ENCODE measurements at places on chromosomes 1 and 21. TPM values are rescaled to one million over a fixed set of nuclear protein-coding genes. Genes with fewer than 3 reads are reported as not detected.

CA6 gene
- total RNA-seq: not detected

GRCh38 chr1:114224196-114224907 is 70.7 kb upstream of the SYT6 start:
- H3K4me1 ChIP-seq: no peaks in the 10 kb centered on the region
- no peak for DNase-seq
- H3K4me3 ChIP-seq: no peak overlapping the region
- H3K27me3 ChIP-seq: no peaks in the 10 kb centered on the region
- H3K27ac ChIP-seq: no peak overlapping the region

GRCh38 chr21:42455754-42456440 is 40.1 kb downstream of the RSPH1 start:
- peaks cover 6% of the 10 kb centered on the region for H3K27me3 ChIP-seq
- no peaks in the 10 kb centered on the region for H3K36me3 ChIP-seq
- H3K27ac ChIP-seq: no peak overlapping the region

DNA sequence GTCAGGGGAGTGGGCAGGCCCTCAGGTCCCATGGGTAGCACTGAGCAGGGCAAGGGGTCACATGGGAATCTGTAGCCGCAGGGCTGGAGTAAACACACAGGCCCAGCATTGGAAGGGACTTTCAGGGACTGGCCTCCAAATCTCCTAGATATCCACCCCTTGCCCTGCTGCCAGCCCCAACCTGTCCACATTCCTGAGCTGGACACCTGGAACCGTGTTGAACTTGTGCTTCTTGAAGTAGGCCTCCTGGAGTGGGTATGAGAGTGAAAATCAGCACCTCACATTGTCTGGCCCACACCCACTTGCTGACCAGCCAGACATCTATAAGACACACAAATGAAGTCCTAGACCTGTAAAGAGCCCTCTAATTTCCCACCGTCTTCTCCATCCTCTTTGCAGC is 7.7 kb downstream of the POMGNT1 start:
- peaks cover 71% of the 10 kb centered on the region for H3K36me3 ChIP-seq
- no peak overlapping the region for H3K4me3 ChIP-seq
- H3K27ac ChIP-seq: no peak overlapping the region
- peaks cover 2% of the 10 kb centered on the region for H3K4me1 ChIP-seq

HOOK1 gene
- total RNA-seq: 0.11 TPM

CYP4Z1 gene
- total RNA-seq: not detected

GRCh38 chr1:193674292-193674944 is 488.0 kb upstream of the B3GALT2 start:
- H3K36me3 ChIP-seq: no peaks in the 10 kb centered on the region
- H3K27me3 ChIP-seq: no peaks in the 10 kb centered on the region
- no peak for DNase-seq
- H3K4me3 ChIP-seq: no peak overlapping the region

GRCh38 chr1:51535006-51535592 is 16.0 kb upstream of the EPS15 start:
- no peak overlapping the region for H3K27ac ChIP-seq
- H3K27me3 ChIP-seq: no peaks in the 10 kb centered on the region
- no peak overlapping the region for H3K4me3 ChIP-seq
- no peaks in the 10 kb centered on the region for H3K36me3 ChIP-seq
- DNase-seq: no peak

- no peaks in the 10 kb centered on the region for H3K36me3 ChIP-seq
- H3K4me3 ChIP-seq: no peak overlapping the region
- no peaks in the 10 kb centered on the region for H3K27me3 ChIP-seq
- DNase-seq: no peak
- no peak overlapping the region for H3K27ac ChIP-seq
Measured at GRCh38 chr1:234400773-234401172, 27.5 kb downstream of the COA6 start.

- no peak overlapping the region for H3K4me3 ChIP-seq
- no peaks in the 10 kb centered on the region for H3K36me3 ChIP-seq
- H3K27ac ChIP-seq: no peak overlapping the region
- H3K4me1 ChIP-seq: no peaks in the 10 kb centered on the region
- no peaks in the 10 kb centered on the region for H3K27me3 ChIP-seq
- DNase-seq: no peak
Measured at GRCh38 chr1:240965581-240966091, 353.7 kb upstream of the GREM2 start.

DNA sequence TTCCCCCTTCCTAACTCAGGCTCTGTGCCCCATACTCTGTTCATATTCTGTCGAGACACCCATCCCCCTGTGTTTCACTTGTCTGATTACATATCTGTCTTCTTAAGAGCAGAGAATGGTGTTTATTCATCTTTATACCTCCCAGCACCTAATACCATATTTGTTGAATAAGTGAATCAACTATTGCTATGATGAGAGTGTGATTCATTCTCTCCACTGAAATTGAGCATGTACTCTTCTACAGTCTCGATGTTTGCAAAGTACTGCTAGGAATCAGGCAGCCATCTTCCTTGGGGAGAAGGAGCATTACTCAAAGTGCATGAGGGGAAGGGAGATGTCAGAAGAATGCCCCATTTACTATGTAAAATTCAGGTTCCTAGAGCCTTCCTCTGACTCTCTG is 27.0 kb downstream of the TBX15 start:
- no peak overlapping the region for H3K27ac ChIP-seq
- no peaks in the 10 kb centered on the region for H3K27me3 ChIP-seq
- H3K36me3 ChIP-seq: no peaks in the 10 kb centered on the region
- H3K4me1 ChIP-seq: no peaks in the 10 kb centered on the region
- no peak for DNase-seq
- no peak overlapping the region for H3K4me3 ChIP-seq
